NCI-H1436 treated with DMSO at 0.1 percent for 48 hours (cell line): ENCODE measurements at places on chromosomes 11 and 22.

DNA sequence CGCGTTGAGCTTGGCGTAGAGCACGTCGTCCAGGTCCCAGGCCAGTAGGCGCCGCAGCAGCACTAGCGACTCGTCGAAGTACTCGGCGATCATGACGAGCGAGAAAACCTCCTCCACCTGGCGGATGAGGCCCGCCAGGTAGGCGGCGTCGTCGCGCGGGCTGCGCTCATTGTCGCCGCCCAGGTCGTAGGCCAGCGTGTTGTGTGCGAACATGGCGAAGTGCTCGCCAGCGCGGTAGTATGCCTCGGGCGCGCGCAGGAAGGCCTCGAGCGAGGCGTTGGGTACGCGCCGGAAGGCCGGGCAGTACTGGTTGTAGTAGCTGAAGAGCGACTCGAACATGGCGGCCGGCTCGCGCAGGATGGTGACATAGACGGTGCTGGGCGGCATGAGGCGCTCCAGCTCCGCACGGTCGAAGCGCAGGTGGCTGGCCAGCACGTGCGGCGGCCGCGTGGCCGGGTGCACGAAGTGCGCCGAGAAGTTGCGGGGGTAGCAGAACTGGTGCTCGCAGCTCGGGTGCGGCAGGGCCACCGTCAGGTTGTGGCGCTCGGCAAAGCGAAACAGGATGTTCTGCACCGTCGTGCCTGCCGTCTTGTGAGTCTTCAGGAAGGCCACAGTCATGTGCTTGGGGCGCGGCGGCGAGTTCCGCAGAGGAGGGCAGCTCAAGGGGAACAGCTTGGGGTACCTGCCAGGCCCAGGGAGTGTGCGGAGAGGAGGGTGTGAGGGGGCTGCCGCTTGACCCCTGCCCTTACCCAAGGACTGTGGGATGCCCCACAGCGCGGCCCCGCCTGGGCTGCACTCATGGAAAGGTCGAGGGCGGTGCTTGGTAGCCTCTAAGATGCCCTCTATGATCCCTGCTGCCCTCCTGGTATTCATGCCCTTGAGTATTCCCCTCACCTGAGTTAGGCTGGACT is 5.7 kb downstream of the GAL3ST3 start:
- DNase-seq, result no peak

DNA sequence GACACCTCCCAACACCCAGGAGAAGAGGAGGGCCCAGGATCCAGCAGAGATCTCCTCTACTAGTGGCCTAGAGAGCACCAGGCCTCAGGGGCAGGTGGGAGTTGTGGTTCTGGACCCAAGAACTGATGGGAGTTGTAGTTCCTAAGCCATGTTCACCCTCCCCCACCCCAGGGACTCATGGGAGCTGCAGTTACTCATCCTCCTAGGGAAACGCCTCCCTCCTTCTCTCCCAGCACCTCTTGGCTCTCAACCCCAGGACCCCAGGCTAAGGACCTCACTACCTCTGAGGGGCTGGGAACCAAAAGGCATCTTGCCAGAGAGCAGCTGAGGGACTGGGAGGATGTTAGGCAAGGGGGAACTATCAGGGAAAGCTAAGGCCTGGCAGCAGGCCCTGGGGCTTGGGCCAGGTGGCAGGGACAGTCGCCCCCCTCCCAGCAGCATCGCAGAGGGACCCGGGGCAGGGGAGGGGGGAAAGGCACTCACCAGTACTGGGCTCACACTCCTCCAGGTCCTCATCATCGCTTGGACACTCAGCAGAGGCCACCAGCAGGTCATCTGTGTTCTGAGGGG is 28.9 kb downstream of the SLC22A12 start:
- DNase-seq, result no peak

- no peak for DNase-seq
Observed at GRCh38 chr11:95516786-95517185, 272.8 kb downstream of the FAM76B start.

DNA sequence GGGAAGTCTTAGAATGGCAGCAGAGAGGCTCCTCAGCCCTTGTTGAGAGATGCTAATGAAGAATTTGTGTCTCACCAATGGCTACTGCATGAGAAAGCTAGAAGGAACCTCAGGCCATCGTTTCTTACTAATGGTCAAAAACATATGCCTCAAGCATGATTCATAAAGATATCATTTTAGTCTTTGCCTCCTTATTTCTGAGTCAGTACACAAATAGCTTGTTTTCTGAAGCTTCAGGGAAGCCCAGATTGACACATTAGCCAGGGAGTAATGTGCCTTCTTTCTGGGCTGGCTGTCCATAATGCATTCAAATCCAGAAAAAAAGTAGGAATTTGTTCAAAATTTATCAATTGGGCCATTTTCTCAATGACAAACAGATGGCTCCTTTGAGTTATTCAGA is 169.4 kb upstream of the ZBED5 start:
- no peak for DNase-seq

GRCh38 chr11:118975771-118976709 is 4.5 kb downstream of the FOXR1 start:
- DNase-seq, result no peak
